ENCODE measurements at places on chromosomes 4 and X.

DNA sequence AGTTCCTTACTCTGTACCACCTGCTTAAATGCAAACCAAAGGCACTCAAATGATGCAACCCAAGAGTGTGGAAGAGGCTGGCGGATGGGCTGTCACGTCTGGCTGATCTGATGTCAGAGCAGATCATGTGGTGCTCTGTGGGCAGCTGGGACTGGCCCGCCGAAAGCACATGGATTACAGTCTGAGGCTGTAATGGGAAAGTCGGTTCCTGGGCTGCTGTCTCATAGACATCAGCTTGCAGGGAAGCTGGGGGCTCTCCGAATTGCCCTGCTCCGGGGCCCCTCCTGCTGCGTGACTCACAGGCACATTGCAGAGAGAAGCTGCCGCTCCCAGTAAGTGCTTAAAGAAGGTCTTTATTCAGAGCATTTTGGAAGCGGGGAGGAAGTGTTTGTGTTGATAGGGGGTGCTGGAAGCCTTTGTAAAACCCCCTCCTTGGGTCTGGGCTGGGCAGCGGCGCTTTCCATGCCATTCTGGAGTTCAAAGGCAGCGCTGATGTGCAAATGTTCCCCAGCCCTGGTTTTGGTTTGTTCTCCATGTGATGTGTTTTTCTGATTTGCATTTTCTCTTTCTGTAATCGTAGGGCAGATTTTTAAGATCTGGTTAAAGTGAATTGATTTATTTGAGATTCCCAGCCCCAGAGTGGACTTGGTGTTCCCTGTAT, 181.1 kb downstream of the LARP7 start:
- DNase-seq, result peak; percentile 85

DNA sequence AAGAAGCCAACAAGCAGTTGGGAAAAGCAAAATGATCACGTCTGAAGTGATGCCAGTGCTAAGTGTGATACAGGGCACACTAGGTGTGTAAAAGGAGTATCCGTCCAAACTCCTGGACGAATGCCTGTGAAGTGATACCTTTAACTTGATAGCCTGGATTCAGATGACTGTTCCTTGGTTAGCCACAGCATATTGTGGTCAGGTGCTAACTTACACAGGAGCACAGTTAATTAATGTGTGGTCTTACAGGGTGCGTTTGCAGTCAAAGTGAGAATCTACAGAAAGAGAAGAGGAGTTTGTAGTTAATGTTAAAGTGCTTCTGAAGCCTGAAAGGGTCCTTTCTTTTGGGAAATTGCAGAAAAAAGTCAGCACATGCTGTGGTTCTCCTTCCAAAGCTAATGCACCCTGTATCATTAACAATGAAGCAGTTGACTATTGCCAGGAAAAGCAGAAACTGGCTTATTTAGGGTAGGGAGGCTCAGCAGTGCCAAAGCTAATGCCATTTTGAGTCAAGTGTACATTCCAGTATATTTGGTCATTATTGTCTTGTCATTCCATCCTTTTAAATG, 61.1 kb downstream of the DCLK2 start:
- no peak for DNase-seq

- DNase-seq, result no peak
Measured at GRCh38 chrX:30821116-30821515, 67.9 kb downstream of the TAB3 start.

GRCh38 chrX:109925656-109926055, 77.3 kb upstream of the TMEM164 start:
- no peak for DNase-seq

GRCh38 chr4:40992472-40993295, 221.7 kb downstream of the APBB2 start:
- DNase-seq, result peak; percentile 36

DNA sequence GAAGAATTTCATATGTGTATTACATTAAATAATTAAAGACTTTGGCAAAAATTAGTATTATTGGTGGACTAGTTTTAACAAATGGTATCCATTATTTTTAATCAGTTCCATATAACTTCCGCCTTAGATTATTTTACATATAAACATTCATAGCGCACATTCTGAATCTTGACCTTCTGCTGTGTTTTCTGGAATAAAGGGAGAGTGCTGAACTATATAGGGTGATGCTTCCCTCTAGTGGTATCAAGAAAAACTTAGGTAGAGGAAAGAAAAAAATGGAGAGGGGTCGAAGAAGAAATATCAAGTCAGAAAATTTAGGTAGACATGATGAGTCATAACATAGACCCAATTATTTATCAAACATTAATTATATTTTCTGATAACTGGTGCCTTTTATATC, 155.6 kb upstream of the PACRGL start:
- DNase-seq, result peak; percentile 15

GRCh38 chr4:27463816-27464215, 603.2 kb downstream of the STIM2 start:
- DNase-seq, result no peak

DNA sequence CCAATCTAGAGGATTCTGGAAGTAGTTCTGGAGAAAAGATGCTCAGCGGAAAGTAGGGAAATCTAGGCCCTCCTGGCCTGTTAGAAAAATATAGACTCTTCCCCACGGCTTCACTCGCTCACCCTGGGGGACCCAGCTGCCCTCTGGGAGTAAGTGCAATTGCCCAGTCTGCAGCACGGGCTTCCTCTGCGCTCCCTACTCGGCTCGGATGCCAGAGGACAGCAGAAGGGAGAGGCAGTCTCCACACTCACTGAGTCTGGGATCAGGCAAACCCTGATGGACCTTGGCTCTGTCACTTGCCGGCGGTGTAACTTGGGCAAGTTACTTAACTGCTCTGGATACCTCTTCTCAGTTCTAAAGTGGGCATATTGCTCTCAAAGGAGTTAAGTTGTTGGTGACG, 2.1 kb downstream of the SHISA3 start:
- DNase-seq, result no peak

- no peak for DNase-seq
Measured at GRCh38 chr4:3863841-3864741, 97.9 kb downstream of the ADRA2C start.

- DNase-seq, result no peak
Measured at GRCh38 chr4:8841678-8842268, 29.9 kb downstream of the HMX1 start.

DNA sequence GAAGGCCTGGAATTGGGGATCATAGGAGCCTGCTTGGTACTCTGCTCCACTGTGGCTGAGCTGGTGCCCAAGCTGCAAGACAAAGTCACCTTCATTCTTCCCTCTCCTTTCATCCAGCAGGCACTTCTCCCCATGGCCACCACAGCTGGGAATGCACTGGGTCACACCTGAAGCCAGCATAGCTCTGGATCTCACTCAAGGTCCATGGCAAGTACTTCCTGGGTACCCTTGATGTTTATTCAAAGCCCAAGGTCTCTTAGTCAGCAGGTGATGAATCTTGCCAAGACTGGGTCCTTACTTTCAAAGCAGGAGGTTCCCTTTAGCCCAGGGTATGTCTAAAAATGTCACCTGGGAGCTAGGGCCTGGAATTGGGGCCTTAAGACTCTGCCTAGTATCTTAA, 4.9 kb upstream of the SLC4A4 start:
- DNase-seq, result no peak

DNA sequence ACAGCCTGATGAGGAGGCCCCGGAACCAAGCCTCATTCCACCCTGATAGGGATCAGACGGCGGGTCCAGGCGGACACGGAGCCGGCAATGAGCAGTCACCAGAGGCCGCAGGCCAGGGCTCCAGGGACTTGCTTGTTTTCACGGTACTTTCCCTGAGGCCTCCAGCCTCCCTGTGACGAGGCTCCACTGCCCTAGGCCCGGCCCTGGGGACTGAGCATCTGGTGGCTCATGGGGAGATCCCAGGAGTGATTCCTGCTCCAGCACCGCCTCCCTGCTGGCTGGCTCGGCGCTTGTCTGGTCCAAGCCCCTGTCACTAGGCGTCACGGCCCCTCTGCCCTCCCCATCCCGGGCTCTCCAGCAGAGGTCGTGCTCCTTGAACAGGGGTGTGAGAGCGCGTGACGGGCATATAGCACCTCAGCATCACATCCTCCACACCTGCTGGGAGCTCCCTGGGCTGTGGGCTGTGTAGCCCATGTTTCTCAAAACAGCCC, 14.1 kb downstream of the HTRA3 start:
- no peak for DNase-seq

GRCh38 chrX:19705196-19705769, 182.1 kb downstream of the SH3KBP1 start:
- DNase-seq, result no peak

GRCh38 chrX:134806707-134807038, 148.4 kb upstream of the PLAC1 start:
- no peak for DNase-seq

DNA sequence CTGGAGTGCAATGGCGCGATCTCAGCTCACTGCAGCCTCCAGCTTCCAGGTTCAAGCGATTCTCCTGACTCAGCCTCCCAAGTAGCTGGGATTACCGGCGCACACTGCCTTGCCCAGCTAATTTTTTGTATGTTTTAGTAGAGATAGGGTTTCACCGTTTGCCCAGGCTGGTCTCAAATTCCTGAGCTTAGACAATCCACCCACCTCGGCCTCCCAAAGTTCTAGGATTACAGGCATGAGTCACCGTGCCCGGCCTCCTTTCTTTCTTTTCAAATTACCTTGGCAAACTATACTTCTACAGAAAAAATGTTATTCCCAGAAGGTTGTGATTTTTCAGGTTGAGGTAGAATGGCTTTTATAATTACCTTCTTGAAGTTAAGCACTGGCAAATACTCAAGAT, 321.9 kb upstream of the PRPS2 start:
- DNase-seq, result no peak

DNA sequence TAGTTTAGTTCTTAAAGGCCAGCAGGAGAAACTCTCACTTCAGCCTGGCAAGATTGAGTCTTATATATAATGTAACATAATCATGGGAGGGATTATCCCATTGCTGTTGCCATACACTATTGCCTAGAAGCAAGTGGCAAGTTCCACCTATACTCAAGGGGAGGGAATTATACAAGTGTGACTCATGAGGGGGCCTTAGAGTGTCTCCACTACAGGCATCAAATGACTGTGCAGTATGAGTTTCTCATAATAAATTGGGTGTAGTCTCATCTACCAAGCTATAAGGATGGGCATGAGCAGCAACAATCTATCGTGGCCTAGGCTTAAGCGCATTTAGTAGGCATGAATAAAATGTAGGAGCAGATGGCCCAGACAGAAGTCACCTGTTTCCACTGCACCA, 89.1 kb upstream of the C1GALT1C1 start:
- no peak for DNase-seq

- peak; percentile 7 for DNase-seq
Measured at GRCh38 chrX:71870208-71871098, 40.2 kb upstream of the NHSL2 start.

DNA sequence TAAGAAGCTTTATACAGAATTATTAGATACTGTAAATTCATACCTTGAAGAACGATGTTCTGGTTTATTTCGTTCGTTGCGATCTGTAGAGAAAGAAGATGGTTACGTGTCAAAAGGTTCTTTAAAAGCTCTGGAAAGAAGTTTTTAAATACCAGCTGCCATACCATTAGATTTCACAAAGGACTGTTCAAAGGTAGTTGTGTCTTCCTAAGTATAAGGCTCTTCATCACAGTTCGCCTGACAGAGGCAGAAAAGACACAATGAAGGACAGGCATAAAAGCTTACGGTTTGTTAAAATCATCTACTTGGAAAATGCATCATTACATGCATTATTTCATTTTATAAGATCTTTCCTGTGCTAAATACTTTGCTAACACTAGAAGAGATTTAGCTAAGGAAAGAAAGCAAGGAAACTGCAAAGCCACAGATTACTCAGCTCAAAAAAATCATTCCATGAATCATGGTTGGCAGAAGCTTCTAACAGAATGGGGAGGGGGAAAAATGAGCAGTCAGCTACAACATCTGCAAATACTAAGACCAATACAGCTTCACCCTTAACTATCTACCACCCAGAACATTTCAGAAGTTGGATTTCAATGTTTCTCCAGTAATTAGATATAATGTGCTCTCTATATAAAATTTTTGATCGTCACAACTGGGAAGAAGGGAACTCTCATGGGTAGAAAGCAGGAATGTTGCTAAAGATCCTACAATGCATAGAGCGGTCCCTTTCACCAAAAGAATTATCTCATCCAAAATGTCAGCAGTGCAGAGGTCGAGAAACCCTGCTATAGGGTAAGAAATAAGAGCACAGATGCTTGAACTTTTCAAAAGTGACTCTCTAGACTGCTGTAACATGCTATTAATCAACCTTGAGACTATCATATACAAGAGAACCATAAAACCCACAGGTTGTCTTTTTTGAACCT, 50.7 kb upstream of the PRSS48 start:
- DNase-seq, result no peak

GRCh38 chrX:3743801-3744439, 30.5 kb upstream of the PRKX start:
- DNase-seq, result no peak

- DNase-seq, result no peak
Measured at GRCh38 chr4:126264839-126265238, 950.1 kb downstream of the FAT4 start.

- no peak for DNase-seq
Measured at GRCh38 chr4:74219240-74219639, 61.3 kb downstream of the MTHFD2L start.

GRCh38 chrX:22800360-22800759, 199.4 kb upstream of the DDX53 start:
- DNase-seq, result no peak

DNA sequence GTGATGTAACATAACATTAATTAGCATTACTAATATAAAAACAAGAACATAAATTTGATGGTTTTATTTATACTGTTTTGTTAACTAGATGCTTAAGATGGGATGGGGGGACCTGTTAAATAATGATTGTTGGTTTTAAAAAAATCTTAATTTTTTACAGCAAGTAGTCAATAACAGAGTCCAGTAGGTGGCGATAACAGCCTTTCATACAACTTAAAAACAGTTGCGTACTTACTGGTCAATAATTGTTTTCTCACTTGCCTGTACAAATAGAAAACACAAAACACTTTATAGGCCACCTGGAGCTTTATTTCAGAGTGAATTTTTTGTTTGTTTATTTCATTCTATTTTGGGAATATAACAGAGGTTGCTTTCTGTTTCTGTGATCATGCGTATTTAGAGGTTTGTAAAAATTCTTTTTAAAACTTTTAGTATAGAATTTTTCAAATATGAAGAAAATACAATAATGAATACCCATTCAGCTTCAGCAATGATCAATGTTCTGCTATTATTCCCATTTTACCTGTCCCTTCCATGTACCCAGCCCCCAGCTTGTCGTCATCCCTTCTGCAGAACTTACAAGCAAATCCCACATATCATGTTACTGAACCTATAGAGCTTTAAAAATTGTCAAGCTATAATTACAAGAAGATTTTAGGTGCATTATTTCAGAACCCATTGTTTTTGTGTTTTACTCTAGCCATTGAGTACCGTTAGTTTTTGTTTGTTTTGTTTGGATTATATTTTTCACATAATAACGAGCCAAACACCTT, 97.1 kb downstream of the MRPL1 start:
- DNase-seq, result peak; percentile 25

DNA sequence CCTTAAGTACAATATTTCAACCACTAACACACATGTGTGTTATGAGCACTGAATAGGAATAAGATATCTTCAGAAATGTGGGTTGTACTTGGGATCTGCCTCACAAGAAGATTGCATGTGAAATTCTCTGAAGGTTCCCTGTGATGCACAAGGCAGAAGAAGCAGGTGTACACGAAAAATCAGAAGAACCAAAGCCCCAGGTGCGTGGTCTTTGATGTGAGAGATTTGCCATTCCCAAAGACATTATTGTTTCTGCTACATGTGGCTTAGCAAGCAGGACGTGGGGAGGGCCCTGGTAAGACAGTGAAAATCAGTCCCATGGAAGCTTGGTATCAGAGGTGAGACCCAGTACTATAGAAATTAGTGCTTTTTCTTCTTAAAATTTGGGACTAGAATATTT, 13.0 kb upstream of the SPRY1 start:
- no peak for DNase-seq

Data from GM20000 (cell line).